ENCODE measurements at places on chromosomes 3 and 15.
A peak's percentile ranks its signal among the peaks of the same experiment; 100 is the strongest.

DNA sequence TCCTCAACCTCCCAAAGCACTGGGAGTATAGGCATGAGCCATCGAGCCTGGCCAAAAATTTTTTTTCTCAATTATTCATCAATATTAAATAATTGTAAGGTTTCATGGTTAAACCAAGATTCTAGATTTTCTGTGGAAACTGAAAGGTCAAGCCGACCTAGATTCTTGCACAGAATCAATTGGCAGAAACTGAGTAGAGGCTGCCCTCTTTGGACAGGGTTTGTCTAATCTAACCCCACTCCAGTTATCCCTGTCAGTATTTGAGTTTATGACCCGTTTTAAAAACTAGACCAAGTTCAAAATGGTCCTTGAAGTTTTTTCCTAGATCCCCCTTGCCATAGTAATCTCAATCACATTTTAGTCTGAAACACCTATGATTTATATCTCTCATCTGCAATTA is 8.6 kb upstream of the ADAM10 start:
- peak; percentile 53 for DNase-seq

GRCh38 chr15:97504031-97504792 is 456.3 kb upstream of the ARRDC4 start:
- DNase-seq, result peak; percentile 85

DNA sequence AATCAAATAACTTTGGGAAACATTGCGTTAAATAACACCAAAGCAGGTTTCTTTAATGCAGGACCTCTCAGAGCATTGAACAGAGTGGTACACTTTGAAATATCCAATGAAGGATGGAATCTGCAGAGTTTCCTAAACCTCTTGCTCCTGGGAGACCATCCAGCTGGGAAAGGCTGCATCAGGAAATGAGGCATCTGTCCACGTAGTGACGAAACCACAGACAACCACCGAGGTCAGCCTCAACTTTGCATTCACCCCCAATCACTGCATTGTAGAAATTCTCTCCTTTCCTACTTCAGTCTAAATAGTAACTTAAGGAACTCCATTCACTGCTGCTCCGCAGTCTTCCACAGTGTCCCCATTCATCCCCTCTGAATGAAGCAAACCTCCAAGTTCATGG is 41.5 kb upstream of the CDV3 start:
- no peak for DNase-seq

- no peak for DNase-seq
These were observed 47.9 kb downstream of the MRPS25 start for GRCh38 chr3:15017191-15017590.

DNA sequence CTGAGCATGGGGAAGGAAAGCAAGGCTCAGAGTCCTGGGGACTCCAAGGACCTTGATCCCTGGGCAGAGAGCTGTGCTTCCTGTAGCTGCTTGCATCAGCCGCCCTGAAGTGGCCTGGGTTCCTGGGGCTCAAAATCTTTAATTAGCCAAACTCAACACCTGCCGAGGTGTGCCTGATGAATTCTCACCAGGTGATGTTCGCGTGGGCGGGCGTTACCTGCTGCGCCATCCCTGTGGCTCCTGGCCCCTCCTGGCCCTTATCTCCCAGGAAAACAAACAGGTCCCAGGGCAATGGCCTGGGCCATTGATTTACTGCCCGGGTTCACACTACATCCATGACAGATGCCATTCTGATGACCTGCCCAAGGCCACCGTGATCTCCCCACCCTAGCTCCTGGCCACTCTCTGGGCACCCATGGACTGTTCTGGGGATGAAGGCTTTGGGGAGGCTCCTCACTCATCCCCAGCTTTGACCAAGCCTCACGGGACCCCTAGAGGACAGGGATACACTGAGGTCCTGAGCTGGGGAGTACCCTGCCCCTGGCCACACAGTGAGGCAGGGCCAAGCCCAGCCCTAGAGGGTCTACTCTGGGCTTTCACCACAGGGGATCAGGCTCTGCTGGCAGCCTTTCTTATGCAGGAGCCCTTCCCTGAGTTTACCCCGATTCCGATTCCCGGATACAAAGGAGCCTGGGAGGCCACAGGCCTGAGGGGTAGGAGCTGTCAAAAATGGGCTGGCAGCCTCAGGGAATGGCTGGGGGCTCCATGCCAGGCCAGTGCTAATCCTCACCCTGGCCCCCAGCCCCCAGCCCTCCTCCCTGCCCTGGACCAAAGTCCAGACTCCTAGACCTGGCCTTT is 5.7 kb downstream of the SLC38A3 start:
- DNase-seq, result no peak

DNA sequence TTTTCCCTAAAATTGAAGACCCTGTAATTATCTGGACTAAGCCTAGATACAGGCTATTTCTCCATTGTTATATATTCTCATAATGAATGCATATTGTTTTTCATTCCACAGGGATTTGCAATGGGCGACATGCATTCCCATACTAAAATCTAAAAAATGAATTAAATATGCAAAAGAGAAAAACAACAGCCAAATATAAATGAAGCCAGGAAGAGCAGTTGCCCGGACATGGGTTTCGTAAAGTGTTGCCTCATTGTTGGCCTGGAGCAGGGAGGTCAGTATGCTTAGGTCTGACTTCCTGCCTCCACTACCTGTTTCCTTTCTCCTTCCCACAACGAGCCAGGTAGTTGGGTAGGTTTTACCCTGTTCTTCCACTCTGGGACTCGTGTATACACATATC is 27.1 kb upstream of the SLCO3A1 start:
- DNase-seq, result no peak

DNA sequence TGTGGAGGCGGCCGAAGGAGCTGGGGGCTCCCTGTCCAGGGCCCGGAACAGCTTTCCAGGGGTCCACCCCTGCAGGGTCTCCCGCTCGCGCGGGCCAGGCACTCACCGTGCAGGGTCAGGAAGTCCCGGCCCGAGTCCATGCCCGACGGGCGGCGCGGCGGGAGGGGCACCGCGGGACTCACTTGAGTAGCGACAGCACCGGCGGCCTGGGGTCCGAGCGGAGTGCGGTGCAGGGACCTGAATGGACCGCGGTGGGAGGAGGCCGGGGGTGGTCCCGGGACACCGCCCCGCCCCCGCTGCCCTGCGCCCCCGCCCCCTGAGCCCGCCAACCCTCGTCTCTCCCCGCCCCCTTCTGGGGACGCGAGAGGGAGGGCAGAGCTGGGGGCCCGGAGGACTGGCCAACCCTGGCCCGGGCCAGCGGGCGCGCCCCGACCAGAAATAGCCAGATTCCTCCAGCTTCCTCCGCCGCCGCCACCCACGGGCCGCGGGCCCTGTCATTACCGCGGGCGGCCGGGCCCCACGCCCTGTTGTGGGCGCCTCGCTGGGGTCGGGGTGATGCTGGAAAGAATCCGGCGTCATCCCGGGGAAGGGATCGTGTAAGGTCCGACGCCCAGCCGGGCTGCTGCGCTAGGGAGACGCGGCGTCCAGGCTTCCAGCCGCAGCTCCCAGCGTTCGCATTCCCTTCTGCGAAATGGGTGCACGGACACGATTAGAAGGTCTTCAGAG is at the start of gene PLCD1:
TSS of gene PLCD1 (minus strand) at position 243 of the 726 bp plus-strand sequence. CDS start at position 140, 103 bp downstream.
- DNase-seq, result peak; percentile 58

- no peak for DNase-seq
These were observed 99.1 kb downstream of the DNASE1L3 start for GRCh38 chr3:58111513-58112184.

GRCh38 chr3:194373028-194373427 is 3.5 kb upstream of the LRRC15 start:
- DNase-seq, result no peak

DNA sequence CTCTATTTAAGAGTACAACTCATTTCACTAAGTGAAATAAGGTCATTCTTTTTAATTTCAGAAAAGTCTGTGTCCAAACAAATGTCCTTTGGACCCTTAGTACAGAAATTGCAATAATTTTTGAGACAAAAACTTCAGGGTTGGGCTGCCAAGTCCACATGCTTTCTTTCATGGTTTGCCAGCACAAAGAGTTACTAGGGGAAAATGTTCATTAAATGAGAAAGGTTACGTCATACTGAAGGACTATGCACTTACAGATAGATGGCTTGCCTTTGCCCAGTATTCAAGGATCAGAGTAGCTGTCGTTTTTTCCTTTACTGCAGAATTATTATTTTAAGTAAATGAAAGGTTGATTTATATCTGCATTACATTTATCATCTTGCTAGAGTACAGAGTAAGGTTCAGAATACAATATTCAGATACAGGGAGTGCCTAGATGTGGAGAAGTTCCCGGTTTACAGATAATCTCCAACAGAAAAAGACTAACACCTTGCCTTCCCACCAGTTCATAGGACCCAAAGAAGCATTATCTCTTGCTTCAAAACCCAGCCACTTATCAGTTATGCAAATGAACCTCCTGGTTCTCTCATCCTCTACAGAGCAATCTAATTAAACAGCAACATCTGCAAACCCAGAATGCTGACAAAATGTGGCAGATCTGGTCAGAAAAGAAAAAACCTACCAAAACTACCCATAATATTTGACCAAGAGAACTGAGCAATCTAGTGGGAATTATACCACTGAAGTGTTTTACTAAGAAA is 179.3 kb downstream of the FRMD5 start:
- no peak for DNase-seq

- peak; percentile 71 for DNase-seq
These were observed 31.6 kb downstream of the TIPARP start for GRCh38 chr3:156705761-156706616.

GRCh38 chr3:155070932-155071387 is 9.2 kb upstream of the MME start:
- DNase-seq, result peak; percentile 38

DNA sequence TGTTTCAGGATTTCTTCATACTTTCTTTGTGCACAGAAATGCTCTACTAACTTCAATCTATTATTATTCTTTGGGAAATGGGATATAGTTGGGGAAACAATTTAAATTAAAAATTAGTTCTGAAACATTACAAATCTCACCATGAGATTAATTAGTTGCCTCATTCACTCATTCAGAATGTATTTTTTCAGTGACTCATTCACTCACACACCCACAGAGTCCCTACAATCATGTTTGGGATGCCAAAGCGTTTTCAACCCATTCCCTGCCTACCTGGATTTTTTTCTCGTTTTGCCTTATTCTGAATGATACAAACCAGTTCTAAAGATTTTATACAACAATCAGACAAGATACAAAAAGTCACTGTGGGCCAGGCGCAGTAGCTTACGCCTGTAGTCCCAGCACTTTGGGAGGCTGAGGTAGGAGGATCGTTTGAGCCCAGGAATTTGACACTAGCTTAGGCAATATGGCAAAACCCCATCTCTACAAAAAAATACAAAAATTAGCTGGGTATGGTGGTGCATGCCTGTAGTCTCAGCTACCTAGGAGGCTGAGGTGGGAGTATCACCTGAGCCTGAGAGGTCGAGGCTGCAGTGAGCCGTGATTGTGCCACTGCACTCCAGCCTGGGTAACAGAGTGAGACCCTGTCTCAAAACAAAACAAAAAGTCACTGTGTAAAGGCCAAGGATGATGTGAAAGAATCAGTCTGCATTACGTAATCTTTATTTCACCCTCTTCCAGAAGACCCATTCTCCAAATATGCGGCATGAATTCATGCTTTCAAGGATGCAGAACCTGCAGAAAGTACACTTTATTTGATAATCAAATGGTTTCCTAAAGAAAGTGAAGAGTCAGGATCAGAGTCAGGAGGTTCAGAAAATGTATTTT is 34.8 kb upstream of the ARHGEF3 start:
- DNase-seq, result peak; percentile 10

DNA sequence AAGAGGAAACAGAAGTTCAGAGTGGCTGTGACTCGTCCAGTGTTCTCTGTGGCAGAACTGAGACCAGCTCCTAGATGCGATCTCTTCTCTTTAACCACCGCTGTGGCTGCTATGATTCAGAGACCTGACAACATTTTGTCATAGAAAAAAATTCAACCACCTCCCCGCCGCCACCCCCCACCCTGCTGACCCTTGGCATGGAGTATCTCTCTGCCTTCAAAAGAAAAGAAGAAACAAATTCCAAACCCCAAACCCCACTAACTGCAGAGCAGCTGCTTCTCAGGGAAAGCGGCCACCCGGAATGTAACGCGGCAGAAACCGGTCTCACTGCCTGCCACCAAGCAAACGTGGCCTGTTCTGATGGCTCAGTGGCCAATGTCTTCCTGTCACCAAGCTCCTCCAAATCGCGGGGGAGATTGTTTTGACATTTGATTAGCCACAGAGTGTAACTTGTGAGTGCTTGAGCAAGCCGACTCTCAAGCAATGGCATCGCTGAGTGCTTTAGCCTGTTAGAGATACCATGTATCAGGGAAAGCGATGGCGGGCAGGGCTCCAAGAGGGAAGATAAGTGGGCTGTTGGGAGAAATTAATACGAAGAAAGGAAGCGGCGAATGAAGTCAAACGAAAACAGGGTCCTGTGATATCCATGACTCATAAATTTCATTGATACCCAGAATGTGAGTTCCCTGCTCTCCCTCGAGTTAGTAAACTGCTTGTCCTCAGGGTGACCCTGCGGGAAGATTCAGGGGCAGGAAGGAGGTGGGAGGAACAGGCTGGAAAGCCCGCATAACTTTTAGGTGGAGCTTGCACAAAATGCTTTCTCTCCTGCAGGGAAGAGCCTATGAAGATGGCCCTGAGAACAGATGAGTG is 44.8 kb upstream of the TLE3 start:
- peak; percentile 98 for DNase-seq

DNA sequence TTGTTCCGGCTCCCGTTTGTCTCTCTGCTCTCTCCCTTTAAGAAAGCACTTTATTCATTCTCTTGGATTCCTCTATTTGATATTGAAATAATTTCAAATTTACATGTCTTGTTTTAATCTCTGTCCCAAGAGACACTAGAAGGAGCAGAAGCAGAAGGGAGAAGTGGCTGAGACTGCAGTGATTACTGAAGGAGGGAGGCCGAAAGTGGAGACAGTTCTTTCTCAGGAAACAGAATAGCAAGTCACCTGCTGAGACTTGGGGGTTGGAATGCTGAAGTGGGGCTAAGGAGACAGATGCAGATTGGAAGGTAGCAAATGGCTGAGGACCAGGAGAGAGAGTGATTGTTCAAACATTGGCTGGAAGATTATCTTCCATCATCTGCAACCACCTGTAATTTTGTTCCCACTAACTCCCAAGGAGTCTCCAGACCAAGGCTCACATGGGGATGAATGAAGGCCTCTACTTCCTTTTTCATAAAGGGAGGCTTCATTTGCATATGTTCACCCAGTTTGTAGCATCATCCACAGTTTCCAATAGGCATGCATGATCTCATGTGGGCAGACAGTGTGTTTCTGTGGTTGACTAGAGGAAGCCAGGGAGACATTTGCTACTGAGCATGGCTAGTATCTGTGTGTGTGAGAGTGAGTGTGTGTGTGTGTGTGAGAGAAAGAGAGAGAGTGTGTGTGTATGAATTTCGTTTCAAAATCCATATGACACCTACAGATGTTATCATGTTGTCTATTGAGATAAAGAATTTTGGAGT is 24.0 kb downstream of the LTF start:
- peak; percentile 93 for DNase-seq

DNA sequence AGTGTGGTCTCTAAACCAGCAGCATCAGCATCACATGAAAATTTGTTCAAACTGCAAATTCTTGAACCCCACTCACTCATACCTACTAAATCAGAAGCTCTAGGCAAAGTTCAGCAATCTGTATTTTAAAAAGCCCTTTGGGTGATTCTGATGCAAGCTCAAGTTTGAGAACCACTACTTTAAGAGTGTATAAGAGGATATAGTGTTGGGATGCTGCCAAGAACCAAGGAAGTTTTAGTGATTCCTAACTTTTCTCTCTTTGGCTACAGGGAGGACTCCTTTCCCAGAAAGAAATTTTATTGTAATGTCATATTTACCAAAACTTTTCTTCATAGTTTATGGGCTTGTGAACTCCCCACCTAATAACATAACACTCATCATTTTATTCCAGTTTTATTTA is 422.2 kb downstream of the TBC1D5 start:
- DNase-seq, result no peak

Data from inflammatory macrophage treated with lipopolysaccharide for 4 hours (primary cell).